ENCODE measurements at places on chromosomes 6 and 20.

- no peak for DNase-seq
These were observed 568.6 kb downstream of the MMUT start for GRCh38 chr6:48894469-48894868.

GRCh38 chr20:5410470-5410869, 93.7 kb upstream of the PROKR2 start:
- DNase-seq, result no peak

DNA sequence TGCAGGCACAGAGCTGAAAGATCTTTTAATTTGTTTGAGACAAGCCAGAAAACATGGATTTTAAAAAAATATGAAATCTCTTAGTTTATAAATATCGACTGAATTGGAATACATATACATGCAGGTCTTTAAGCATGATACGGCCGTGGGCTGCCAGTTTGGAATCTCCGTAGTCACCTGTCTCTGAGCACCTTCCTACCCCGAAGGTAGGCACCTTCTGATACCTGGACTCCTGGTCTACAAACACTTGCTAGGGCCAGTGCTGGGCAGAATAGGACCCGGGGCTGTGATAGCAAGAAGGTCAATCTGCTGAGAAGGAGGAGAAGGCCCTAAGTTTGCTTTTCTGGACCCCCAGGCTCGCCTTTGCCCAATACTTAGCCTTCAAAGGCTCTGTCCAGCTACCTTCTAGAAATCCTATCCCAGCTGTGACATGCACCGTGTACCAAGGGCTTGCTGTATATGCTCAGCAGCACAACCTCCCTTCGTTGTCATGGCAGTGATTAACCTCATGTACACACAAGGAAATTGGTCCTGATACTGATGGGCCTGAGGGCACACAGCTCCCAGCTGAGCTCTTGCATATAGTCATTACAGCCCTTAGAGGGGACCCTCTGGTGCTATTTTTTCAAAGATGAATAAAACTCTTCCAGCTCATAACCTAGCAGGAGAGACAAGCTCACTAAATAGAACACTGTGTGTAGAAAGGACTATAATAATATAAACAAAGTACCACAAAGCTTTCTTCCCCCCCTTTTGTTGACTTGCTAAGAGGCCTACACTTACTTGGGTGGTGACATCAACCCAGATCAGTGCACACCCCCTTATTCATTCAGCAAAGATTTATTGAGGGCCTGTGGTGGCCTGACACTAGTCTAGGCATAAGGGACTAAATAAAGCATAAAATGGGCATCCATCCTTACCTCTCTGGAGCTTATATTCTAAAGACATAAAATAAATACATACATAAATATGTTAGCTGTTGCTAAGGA, 17.7 kb downstream of the SNPH start:
- no peak for DNase-seq

DNA sequence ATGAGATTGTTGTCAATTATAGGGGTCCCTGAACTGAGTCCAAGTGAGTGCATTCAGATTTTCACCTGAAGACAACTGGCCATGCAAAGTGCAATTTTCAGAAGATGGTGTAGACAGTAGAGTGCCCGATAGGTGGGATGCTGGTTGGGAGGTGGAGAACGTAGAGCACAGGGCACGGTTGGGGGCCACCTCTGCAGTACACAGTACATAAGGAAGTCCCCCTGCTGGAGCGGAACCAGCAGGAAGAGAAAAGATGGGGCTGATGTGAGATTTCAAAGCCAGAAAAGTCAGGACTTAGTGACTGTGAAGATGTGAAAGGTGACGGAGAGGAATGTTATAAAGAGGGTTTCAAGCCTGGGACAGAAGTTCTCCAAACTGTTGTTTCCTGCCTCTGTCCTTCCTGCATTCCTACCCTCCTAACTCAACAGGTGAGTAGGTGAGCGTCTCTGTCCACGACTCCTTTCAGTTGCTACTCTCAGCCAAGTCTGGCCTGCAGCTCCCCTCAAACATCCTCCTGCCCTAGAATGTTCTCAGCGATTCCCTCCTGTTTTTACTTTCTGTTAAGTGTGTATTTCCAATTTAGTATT, 330.8 kb downstream of the PRL start:
- no peak for DNase-seq

GRCh38 chr6:161228096-161228495, 45.8 kb downstream of the AGPAT4 start:
- no peak for DNase-seq

GRCh38 chr6:113405326-113406047, 451.7 kb upstream of the MARCKS start:
- no peak for DNase-seq

DNA sequence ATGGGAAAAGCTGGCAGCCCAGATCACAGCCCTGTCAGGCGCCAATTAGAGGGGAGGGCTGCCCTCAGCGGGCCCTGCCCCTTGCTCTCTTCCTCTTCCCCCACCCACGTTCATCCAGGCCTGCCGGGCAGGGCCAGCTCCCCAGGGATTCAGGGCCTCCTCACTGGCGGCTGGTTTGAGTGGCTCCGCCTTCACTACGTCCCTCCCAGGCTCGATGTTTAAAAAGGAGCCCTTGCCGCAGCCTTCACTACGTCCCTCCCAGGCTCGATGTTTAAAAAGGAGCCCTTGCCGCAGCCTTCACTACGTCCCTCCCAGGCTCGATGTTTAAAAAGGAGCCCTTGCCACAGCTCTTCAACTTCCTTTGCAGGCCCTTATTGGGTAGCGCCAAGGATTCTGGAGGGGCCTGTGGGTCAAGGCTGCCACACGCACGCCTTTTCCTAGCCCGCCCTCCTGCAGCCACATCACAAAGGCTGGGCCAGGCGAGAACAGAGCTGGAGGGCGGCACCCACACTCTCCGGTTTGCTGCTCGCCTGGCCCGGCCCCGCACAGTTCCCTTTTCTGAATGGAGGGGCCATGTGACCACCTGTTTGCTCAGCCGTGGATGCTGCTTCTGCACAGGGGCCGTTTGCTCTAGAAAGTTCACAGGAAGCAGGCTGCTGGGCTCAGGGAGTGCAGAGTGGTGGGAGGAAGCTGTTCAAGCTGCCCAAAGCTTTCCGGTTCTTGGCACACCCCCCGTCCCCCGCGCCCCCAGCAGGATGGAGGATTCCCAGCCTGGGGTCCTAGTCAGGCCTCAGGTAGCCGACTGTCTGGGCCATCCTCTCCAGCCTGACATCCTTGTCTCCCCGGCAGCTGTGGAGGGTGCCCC, 1.6 kb downstream of the SLC17A9 start:
- peak; percentile 39 for DNase-seq

GRCh38 chr6:82865461-82865860, 200.2 kb downstream of the UBE3D start:
- no peak for DNase-seq

DNA sequence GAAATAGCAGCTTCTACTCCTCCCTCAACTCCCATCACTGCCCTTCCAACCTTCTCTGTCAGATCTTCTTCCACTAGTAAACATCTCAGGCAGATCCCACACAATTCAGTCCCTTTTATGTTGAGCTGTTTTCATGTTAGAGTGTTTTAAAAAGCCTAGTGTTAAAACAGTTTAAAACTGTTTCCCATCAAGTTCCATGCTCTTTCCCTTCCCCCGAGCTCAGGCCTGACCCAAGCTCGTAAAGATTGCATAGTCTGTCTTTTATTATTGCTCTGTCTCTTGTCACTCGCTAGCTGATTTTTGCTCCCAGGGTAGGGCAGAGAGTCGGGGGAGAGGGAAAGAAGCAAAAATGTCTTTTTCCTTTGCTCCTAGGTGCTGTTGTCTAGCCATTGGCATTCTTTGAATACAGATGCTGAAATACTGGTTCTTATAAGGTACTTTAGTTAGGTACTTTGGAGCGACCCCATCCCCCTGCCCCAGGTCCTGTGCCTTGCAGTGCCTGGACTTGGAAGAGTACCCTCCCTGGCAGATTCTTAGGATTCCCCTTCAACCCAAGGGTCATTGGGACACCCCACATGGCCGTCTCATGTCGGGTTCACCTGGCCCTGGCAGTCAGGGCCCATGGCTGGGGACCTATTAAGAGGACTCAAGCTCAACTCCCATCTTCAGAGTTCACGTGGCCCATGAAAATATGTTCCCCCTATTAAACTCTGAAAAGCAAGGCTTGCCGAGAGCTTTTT, 101.2 kb upstream of the ARMC2 start:
- DNase-seq, result no peak

GRCh38 chr6:120899932-120900331, 434.3 kb downstream of the TBC1D32 start:
- no peak for DNase-seq

GRCh38 chr6:96631248-96631647, 68.3 kb downstream of the FHL5 start:
- DNase-seq, result no peak

GRCh38 chr6:170172825-170173256, 118.0 kb downstream of the DLL1 start:
- no peak for DNase-seq

- no peak for DNase-seq
These were observed 19.3 kb downstream of the ABCF1 start for GRCh38 chr6:30590509-30590908.

DNA sequence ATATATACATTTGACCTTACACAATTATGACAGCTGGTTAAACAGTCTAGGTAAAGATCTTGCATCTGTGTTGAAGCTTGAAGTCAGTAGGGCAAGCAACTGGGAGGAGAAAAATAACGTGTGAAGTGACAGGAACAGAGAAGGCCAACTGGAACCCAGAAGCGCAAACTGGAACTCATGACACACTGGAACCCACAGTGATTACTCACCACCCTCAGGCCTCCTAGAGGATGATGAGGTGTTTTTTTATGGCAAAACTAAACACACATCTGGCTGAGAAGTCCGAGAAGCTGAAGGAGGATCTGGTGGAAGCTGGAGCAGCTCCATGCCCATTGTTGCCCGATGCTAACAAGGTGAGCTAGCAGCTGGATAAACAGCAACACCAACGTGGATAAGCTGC, 108.1 kb downstream of the TMEM200A start:
- DNase-seq, result no peak

- DNase-seq, result no peak
These were observed 4.1 kb downstream of the PRR18 start for GRCh38 chr6:166304106-166304505.

- no peak for DNase-seq
These were observed 29.3 kb downstream of the KCNQ5 start for GRCh38 chr6:72651174-72651573.
